ENCODE measurements at places on chromosomes 1 and 21.
A peak's percentile ranks its signal among the peaks of the same experiment; 100 is the strongest.

DNA sequence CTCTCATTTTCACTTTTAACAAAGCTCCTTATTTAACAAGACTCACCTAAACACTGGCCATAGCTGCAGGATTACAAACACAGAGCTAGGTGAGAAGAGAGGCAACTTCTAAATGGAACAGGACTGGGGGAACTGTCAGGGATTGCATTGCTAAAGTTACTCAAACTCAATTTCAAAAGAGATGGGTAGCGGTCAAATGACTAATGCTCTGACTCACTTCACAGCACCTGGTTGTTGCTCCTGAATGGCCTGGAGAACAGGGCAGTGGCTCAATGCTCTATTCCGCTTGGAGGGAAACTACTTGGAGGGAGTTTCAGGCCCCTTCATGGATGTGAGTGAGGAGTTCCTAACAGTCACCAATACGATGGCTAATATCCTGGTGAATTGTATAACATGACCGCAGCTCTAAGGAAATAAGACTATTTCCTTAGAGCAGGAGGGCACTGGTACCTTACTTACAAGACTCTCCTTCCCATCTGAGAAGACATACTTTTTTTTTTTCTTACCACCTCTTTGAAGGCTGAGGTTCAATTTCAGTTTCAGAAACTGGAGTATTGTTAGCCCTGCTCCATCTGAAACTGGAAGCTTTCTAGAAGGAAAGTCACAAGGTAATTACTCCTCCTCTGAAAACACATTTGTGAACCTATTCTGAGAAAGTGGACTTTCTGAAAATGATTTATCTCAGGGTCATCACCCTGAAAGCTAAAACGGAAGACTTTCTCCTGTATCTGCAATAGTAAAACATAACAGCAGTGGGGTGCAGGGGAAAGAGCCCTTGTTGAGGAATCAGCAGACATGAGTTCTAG lies 9.5 kb downstream of the DPT start:
- DNase-seq, result no peak

GRCh38 chr1:66256629-66257572 lies 277.1 kb upstream of the SGIP1 start:
- no peak for DNase-seq

DNA sequence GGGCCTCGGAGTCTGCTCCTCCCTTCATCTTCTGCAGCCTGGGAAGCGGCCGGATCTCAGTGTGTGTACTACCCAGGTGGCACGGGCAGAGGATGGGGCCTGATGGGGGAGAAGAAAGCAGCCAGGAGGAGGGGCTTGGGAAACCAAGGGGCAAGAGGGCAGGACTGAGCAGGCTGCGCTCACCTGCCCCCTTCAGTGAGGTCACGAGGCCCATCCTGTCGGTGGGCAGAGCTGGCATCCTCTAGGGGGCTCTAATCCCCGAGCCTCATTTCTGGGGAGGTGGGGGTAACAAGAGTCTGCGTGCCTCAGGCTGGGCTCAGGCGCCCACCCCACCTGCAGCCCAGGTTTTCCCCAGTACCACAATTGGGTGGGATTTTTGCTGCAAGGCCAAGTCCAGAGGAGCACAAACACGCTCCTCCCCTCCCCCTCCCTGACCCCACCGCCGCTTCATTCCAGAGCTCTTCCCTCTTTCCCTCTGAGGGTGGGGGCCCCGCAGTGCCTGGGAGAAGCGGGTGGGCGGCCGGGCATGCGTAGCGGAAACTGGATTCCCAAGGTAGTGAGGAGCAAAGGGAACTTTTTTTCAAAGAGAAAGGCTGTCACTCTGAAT lies 1.8 kb upstream of the WNT3A start:
- DNase-seq, result peak; percentile 12

DNA sequence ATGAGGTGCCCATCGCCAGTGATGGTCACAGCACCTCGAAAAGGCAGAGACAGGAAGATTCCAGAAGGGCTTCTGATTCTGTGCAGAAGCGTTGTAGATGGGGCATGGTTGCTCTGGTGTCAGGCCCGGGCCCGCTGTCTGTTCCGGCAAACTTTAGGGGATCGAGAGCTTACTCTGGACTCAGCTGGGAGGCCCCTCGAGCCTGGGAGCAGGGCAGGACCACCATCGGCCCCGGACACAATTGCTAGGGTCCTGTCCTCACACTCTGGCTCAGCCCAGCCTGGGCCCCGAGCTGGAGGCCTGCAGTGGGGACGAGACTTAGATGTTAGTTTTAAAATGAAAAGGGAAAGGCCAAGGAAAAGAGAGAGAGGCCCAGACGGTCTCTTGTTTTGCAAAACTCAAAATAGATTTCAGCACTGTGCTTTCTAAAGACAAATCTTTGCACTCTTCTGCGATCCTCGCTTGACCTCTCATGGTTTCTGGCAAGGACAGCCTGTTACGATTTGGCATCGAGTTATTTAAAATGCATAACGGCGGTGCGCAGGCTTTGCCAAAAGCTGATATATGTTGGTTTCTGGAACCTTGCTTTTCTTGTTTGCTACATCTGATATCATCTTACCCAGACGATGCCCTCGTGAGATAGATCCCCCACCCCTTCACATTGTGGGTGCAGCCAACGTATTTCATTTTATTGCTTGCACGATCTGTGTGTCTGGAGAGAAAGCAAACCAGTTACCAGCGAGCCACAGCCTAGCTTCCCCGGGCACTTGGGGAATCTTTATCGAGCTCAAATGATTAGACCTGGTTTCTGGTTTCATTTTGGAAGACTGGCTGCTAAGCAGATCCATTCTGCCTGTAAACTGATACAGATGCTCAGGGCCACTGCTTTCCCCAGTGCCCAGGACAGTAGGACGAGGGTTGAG lies 58.0 kb downstream of the PRDM16 start:
- no peak for DNase-seq

DNA sequence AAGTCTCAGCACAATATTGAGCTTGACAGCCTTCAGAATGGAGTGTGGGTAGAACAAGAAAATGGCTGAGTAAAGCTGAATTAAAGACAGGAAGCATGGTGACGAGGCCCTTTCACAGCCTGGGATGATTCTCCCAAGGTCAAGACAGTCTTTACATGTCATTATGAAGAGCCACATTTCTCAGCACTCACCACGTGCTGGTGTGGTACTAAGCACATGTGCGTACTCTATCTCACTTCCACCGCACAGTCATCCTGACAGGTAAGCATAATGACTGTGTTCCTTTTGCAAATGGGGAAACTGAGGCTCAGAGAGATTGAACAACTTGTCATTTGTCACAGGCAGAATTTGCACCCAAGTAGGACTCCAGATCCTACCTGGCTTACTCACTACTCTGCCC lies 92.8 kb upstream of the COA6 start:
- no peak for DNase-seq

Measured in HEK293T (cell line).